ENCODE measurements at places on chromosomes 12 and 14.

DNA sequence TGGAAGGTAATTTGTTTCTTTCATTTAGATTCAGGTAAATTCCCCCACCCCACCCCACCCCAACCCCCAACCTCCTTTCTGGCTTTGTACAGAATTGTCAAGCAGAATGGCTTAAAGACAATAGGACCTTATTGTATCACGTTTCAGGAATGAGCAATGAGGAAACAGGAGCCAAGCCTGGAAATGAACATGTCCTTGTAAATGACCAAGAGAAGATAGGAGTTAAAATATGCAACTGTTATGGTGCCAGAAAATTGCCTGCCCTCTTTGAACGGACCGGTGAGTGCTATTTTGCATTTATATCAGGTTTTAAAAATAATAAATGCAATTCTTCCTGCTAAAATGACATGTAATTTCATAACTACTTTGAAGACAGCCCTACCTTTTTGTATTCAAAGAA lies 141.6 kb upstream of the PELI2 start:
- no peak for DNase-seq

DNA sequence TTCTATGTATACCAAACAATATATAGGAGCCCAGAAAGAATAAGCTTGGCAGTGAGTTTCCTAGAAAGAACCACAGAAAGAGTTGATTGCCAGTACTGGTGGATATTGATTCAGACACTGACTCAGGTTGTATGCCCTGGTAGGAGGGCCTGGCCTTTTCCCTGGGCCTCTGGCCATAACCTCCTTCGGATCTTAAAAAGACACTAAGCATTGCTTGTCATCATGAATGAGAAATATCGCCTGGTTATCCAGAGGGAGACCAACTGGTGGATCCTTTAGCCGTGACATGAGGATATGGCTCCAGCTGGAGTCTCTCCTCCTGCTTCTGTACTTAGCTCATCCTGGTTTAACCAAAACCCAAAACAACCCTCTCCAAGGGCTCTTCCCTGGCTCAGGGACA lies 231.5 kb downstream of the MSRB3 start:
- DNase-seq: no peak

DNA sequence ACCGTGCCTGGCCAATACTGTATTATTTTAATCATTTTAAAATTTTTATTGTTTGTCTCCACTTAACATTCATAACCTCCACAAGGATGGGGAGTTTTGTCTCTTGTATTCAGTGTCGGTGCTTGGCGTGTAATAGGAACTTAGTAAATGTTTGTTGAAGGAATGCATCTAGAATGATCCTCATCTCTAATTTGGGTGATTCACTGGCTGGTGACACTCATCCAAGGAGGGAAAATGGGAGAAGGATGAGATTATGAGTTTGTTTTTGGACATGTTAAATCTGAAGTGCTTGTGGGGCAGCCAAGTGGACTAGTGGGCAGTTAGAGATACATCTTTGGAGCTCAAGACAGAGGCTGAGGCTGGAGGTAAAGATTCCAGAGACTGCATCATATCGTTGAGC lies 5.1 kb downstream of the KLC1 start:
- DNase-seq: no peak

DNA sequence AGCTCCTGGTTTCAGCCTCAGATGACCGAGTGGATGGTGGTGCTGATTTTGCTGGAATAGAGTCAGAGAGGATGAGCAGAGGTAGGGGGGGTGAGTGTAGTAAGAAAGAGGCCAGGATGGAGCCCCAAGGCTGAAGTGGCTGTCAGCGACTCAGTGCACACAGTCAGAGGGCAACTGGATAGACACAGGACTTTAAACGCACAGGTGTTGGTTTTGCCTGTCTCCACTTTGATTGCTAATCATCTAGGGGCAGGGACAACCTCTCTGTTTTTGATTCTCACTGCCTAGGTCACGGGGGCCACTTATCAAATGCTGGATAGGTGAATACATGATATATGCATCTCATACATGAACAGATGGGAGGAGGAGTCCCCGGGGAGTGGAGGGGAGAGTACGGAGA lies 99.5 kb downstream of the EGLN3 start:
- DNase-seq: no peak

DNA sequence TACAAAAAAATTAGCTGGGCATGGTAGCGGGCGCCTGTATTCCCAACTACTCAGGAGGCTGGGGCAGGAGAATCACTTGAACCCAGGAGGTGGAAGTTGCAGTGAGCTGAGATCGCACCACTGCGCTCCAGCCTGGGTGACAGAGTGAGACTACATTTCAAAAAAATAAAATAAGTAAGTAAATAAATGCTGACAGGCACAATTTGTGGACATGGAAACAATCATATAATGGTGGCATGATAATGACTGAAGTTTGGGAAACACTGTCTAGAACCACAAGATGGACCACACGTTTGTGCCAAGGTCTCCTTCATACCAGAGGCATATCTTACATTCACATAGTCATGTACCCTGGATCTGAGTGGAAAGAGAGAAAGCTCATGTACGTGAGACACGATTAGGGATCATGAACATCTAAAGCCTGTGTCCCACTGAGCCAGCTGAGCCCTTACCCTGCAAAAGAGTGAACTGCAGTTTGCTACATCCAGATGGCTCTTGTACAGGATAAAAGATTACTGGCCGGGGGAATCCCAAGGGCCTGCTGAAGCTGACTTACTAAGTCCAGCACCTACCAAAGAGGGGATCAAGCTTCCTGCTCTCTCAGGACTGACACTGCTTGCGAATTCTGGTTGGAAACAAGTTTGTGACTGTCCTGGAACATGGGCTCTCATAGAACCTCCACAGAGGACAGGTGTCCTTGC lies 62.9 kb downstream of the TRAFD1 start:
- DNase-seq: no peak

- DNase-seq: no peak
These were observed 212.6 kb downstream of the PTPRO start for GRCh38 chr12:15534874-15535273.

DNA sequence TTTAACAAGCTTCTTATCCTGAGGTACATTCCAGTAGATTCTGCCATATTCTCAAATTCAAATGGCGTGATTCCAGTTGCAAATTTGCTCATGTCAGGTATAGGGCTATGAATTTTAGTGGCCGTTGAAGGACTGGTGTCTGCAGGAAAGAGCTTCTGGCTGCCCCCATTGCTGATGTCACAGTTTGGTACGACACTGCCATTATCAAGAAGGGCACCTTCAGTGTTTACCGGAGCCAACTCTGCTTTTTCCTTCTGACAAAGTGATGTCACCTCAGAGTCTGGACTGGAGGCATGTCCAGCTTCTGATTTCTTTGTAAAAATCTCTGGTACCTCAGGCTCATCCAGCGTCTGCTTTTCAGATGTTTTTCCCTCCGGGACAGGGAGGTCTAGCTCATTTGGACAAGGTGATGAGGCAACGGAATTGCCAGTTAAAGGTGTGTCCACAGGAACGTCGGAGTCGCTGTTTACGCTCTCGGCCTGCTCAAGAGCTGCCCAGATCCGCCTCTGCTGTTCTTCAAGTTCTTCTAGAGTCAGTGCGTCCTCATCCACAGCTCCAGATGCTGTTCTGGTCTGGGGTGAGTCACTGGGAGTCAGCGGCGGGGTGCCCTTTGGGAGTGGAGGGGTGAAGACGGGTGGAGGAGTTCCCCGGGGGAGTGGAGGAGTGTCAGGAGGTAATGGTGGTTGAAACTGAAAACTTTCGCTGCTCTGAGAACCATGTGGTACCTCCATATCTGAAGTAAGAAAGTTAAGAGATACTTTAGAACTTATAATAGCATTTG lies 27.0 kb downstream of the ZCCHC8 start:
- no peak for DNase-seq

GRCh38 chr14:79093531-79093930 lies 923.4 kb downstream of the NRXN3 start:
- DNase-seq: no peak

- DNase-seq: no peak
These were observed 81.9 kb downstream of the BMP4 start for GRCh38 chr14:53874704-53875103.

DNA sequence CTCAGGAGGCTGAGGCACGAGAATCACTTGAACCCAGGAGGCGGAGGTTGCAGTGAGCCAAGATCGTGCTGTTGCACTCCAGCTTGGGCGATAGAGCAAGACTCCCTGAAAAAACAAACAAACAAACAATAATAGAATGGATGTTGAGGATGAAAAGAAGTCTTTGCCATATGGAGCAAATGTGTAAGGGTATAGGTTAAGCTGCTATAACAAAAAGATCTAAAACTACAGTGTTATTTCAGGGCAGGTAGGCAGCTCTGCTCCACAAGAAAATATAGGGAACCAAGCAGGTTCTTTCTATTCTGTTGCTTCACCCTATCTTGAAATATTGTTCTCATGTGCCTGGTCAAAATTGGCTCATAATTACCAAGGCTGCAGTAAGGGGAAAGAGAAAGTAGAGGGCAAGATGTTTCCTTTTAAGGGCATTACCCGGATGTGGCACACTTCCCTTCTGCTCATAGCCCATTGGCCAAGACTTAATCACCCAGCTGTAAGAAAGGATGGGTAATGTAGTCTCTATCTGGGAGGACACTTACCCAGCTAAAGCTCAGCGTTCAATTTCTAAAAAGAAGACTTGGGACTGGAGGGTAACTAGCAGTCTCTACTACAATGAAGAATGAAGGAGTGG lies 23.5 kb downstream of the SDSL start:
- DNase-seq: peak; percentile 71

- no peak for DNase-seq
These were observed 448.1 kb downstream of the APAF1 start for GRCh38 chr12:99093166-99093565.

- no peak for DNase-seq
These were observed 420.2 kb downstream of the SLC6A15 start for GRCh38 chr12:84492351-84492883.

DNA sequence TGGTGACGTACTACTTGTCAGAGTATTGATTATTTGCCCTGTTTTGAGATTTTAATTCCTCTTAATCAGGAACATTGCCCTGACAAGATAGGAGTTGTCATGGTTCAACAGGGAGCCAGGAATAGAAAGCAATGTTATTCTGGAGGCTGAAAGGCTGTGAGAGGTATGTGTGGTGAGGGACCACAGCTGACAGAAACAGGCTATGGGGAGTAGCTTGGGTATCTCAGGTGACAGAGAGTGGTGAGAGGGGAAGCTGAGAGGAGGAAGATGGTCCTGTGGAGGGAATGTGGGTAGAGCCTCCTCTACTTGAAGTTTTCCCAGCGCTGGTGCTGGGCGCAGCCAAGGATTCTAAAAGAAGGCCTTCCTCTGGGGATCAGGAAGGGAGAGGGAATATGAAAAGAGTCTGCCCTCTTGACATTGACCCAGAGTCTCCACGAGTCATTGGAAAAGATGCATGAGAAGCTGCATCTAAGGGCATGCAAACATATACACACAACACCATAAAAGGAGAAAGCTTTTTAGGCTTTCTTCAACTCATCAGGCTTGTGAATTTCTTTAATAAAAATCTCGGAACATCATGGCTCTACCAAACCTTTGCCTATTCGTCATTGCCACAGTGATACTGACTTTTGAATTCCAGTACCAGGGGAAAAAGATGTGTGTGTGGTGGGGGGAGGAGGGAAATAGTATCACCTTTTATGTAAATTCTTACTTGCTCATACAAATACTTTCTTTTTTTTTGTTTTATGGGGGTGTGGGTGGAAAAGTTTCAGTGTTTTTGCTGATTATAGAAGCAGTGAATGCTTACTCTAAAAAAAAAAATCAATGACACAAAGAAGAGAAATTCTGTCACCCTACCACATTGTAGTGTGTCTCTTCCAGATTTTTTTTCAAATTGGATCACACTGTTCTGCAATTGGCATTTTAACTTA lies 39.9 kb upstream of the DHRS7 start:
- DNase-seq: peak; percentile 60

DNA sequence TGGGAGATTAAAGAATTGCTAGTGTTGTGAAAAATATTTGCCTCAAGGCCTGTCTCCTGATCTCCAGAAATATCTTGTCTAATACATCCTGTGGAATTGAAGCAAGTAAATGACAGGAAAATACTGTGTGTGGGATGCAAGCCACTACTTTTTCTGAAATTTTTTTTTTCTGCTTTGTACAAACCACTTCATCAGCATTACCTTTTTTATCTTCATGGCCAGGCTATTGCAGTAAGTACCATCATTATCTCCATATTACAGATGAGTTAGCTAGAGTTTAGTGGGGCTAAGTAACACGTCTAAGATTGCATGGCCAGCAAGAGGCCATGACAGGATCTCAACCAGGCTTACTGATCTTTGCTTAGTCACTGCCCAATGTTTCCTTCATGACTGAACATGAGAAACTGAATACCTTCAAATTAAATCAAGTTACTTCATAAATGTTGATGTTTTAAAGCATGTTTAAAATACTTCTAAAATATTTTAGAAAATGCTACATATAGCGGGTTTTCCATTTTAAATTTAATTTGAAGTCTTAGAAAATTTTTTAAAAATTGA lies 273.7 kb downstream of the SLC6A15 start:
- no peak for DNase-seq

DNA sequence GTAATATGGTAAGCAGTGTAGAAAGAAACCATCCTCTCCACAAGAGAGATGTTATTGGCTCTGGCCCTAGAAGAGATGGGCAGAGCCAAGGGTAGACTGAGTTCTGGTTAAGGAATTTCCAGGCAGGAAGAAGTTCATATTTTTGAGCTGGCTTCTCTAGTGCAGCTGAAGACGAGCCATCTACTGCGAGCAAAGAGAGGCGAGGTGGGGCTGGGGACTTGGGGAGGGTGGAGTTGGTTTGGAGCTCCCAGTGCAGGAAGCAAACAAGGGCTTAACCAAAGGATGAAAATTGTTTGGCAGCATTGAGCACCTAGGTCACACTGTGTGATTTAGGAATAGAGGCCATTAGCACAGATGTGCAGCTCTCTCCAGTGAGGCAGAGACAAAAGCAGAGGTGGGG lies 239.6 kb downstream of the ZFP36L1 start:
- DNase-seq: no peak

DNA sequence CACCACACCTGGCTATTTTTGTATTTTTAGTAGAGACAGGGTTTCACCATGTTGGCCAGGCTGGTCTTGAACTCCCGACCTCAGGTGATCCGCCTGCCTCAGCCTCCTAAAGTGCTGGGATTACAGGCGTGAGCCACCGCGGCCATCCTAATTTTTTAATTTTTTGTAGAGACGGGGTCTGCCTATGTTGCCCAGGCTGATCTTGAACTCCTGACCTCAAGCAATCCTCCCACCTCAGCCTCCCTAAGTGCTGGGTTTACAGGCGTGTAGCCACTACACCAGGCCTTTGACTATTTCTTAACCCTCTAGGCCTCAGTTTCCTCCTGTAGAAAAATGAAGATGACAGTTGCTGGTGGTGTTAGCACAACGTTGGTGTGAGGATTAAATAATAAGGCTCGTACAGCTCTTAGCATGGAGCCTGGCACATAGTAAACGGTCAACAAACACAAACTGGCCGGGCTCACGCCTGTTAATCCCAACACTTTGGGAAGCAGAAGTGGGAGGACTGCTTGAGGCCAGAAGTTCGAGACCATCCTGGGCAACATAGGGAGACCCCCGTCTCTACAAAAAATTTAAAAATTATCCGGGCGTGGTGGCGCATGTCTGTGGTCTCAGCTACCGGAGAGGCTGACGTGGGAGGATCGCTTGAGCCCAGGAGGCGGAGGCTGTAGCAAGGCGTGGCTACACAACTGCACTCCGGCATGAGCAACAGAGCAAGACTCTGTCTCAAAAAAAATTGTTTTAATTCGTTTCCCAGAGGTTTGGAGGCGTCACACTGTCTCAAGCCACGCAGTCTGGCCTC lies 979 bp downstream of the DDX54 start:
- no peak for DNase-seq

Data from Karpas-422 (cell line).